ENCODE measurements at places on chromosomes 3 and 15.

DNA sequence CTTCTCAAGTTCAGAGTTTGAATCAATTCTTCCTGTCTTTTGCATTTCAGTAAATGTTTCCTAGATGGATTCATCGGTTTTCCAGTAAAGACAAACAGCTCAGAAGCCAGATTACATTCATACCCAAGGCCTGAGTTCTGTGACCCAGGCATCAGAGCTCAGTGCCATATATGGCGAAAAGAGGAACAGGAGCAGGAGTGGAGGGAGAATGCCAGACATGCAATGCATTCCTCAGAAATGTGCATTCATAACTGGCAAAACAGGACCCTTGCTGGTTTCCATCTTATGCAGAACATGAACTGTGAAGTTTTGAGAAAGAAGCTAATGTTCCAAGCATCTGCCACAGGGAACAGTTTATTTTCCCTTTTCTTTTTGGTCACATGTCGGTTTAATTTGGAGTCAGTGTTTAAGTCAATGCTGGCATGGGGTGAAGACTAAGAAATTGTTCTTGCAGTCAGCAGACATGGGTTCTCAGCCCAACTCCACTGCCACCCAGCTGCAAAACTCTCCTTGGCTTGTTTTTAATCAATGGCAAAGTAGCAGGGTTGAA, 116.5 kb downstream of the LPP start:
- no peak for DNase-seq

GRCh38 chr3:77298417-77298816, 258.5 kb downstream of the ROBO2 start:
- no peak for DNase-seq

DNA sequence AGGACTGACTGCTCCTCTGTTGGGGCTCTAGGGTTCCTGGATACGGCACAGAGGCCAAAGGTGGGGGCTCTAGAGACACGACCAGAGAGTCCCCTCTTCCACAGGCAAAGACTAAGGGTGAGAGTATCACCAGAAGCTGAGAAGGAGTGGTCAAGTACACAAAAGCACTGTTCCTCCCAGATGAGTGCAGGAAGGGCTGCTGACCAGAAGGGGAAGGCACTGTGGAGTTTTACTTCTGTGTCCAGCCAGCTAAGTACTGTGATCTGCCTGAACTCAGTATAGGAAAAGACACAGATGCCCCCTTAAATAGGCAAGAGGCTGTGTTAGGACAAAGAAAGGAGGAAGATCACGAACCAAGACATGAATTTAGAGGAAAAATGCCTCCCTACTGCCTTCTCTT, 11.7 kb downstream of the MRPS11 start:
- no peak for DNase-seq

DNA sequence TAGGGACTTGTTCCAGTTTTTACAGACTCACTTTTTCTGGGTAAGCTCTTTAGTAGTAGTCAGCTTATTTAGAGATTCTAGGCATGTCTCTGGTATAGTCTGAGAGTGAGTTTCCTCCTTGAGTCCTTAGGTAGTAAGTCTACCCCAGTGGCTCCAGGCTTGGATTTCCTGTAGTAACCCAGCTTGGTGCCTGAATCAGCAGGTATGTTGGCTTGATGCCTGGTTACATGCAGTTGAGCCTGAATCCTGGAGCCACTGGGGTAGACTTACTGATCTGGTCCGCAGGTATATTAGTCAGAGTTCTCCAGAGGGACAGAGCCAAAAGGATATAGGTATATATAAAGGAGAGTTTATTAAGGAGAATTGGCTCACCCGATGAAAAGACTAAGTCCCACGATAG, 85.8 kb upstream of the RBMS3 start:
- no peak for DNase-seq

GRCh38 chr3:191802671-191803070, 341.7 kb downstream of the PYDC2 start:
- no peak for DNase-seq

- no peak for DNase-seq
Observed at GRCh38 chr3:187713504-187713903, 11.1 kb upstream of the RTP2 start.

DNA sequence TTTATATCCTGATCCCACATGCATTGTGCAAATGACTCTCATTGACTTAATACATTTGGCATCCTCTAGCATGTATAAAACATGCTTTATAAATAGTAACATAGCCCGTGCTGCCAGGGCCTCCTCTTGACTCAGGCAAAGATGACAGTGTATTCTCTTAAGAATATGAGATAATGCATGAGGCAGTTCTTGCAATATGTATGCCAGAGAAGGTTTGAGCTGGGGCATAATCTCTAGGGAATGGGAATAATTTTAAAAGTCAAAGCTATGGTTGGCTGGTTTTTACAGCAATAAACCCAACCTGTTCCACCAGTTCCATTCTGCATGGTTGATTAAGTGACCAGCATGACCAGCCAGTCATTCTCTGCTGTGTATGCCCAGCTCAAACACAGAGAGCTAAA, 179.0 kb upstream of the PFN2 start:
- DNase-seq = no peak

DNA sequence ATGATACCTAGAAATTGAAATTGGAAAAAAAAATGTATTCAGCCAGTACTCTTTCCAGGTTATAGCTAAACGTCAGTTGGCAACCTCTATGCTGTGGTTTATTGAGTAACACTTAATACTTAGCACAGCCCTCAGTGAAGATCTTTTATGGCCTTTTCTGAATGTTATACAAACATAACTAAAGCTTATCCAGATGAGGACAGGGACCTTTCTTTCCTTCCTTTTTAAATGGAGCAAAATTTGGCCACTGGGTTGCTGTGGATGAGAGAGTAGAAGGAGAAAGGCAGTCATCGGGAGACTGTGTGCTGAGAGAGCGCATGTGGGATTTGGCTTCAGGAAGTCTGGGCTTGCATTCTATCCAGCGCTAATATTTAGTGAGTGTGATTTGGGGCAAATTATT, 36.1 kb downstream of the IGF1R start:
- DNase-seq = no peak

DNA sequence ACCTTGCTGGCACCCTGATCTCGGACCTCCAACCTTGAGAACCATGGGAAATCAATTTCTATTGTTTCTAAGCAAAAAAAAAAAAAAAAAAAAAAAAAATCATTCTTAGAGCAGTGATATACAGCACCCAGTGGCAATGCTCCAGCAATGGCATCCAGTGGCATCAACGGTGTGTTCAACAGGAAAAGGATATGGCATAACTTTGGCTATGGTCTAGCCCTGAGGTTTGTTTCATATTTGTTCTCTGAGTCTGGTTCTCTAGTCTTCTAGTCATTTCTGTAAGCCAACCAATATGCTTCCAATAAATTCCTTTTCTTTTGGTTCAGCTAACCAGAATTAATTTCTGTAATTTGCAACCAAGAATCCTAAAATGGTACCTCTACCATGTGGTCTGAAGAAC, 19.2 kb downstream of the DENND4A start:
- DNase-seq = no peak

GRCh38 chr3:128946411-128946810, 47.5 kb downstream of the CFAP92 start:
- DNase-seq = no peak

- DNase-seq = no peak
Observed at GRCh38 chr3:172107403-172107802, 68.0 kb downstream of the FNDC3B start.

GRCh38 chr15:90028376-90028944, 27.3 kb downstream of the ZNF710 start:
- DNase-seq = no peak

GRCh38 chr3:120160050-120160449, 65.8 kb upstream of the GSK3B start:
- no peak for DNase-seq

- DNase-seq = no peak
Observed at GRCh38 chr3:104460477-104461406, 906.0 kb upstream of the ALCAM start.

GRCh38 chr3:122146466-122146865, 37.0 kb upstream of the CASR start:
- DNase-seq = no peak

DNA sequence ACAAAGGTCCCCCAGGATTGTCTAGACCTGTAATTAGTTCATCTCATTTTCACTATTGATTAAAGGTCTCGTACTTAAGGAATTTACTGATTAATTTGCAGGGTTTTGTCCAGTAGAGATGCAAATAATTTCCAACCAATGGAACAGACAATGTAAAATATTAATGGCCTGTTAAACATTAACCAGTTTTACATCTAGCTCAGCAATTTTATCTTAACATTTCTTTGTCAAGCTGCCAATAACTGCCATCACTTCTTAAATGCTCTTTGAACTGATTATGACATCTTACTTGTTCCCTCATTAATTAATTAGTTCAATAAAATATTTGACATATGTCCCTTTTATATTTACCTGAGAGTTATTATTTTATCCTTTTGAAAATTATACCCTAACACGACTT, 9.4 kb upstream of the STRIT1 start:
- DNase-seq = no peak

DNA sequence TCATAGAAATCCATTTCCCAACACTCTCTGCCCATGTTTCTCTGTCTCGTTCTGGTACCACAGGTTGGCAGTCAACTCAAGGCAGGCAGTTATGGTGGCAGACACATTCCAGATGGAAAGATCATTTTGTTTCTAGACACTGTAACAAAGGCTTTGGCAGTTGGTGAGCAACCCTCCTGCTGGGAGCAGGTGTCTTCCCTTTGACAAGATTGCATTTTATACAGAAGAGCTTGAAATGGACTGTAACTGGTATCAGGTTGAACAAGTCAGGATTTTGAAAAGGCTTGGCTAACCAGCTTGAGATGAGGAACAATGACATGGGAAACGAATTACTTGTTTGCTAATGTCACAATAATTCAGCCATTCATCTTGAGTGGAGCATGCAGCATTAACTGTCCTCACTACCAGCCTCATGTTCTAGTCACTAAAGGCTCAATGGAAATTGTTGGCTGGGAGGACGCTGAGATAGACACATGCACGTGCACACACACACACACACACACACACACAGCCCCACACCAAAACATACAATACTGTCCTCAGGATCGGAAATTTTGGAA, 170.0 kb downstream of the SEMA6D start:
- no peak for DNase-seq

GRCh38 chr15:37576952-37577351, 357.5 kb upstream of the TMCO5A start:
- DNase-seq = no peak

DNA sequence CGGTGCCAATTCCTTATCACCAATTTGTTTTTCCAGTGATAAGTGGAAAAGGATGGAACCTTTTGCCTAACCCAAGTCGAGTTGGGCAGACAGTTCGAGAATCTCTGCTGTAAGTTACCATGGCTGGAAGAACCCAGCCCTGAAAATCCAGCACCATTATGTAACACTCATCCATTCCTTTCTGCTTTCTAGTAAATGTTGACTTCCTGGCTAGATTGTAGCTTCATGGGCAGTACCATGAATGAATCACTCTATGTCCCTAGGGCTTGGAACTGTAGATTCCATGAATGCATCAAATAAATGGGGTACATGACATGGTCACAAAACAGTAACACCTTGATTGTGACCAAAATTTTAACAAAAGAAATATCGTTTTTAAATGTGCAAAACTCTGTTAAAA, 14.0 kb downstream of the CHCHD4 start:
- DNase-seq = no peak

DNA sequence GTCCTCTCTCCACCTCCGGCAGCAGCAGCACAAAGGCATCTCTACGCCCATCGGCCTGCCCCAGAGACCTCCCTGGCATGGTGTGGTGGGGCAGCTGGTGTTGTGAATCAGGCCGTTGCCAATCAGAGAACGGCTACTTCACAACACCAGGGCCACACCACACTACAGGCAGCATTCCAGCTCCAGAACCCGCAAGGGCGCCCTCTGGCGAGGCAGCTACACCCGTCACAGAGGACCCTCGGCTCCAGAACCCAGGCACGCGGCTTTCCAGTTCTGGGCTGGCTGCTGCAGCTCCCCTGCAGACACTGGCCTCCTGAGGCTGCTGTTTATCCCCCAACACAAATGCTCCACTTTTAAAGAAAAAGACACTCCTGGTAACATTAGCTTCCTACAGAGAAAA, 127.5 kb upstream of the TOPAZ1 start:
- peak; percentile 68 for DNase-seq

Measured in HEK293T (cell line).